ENCODE measurements at places on chromosomes 2 and 18. TPM values are rescaled to one million over a fixed set of nuclear protein-coding genes. Genes with fewer than 3 reads are reported as not detected.

FBXO41 gene
- total RNA-seq, result 2.3 TPM

DNA sequence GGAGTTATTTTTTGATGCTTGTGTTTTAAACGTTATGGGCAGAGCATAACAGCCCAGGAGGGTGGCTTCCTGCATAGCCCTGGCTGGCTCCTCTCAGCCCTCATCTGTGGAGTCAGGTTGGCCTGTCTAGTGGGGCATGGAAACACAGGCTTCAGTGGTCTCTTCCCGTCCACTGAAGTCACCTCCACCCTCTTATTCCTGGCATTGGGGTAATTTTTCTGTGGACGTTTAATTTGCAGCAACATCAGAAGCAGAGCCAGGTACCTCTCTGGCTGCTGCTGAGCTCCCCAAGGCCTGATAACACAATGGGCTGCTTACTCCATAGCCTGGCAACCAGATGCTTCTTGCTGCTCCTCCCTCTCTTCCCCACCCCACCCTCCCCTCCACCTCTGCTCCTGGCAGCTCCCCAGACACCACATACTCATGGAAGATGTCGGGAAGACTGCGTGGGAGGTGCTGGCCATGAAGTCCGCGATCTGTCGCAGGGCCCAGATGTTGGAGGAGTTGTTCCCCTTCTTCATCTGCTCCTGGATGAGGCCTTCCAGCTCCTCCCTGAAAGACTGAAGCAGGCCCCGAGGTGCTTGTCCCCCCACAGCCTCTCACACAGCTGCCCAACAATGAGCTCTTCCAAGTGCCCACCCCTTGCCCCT lies 64.0 kb downstream of the ADD2 start:
- DNase-seq, result no peak

USP37 gene
- 6.9 TPM for total RNA-seq

DNA sequence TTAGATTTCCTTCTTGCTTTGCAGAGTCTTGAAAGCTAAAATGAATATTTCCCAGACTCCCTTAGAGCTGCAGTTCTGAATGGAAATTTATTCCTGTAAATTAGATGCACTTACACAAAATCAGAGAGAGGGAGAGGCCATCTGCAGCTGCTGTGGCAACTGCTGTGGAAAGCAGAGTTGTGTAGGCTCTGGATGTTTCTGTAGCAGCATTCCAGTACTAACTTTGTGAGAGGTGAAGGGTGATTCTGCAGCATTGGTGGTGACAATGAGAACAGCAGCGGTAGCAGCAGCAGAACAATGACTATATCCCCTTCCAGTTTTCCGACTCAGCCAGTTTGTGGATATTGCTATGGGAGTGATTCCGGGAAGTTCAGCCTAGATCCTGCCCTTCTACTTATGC lies 433.0 kb upstream of the REG3G start:
- DNase-seq, result no peak

DNA sequence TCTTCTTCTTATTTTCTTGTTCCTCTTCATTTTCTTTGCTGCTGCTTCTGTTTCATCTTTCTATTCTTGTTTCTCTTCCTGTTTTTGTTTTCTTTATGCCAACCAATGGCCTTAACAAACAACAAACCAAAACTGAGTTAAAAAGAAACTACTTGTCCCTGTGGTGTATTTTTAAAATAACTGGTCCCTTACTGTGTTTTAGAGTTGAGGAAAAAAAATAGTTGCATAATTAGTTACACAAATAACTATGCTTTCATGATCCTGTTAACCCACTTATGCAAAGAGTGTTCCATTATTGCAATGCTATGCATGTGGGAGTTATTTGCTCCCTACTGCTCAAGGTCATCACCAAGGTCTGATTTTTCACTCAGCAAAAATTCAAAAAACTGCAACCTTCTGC lies 39.5 kb upstream of the IMP4 start:
- no peak for DNase-seq

DNA sequence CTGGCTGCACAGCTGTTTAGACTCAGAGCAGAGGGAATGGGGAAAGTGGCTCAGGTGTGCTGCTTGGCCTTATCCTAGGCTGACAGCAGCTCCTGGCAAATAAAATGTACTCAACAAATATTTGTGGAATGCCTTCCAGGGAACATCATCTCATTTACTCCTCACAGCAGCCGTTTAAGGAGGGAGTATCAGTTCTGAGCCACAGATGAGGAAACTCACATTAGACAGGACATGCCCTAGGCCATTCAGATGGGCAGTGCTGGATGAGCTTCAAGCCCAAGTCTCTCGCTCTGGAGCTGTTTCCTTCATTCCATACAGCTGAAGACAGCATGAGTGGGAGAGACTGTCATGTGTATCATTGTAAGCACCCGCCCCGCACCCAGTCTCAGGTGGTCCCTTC lies 129.6 kb upstream of the CNGA3 start:
- DNase-seq, result no peak

EIF2B4 gene
- total RNA-seq, result 53.2 TPM

AQP4 gene
- total RNA-seq, result not detected
